ENCODE measurements at places on chromosomes 3 and 15. TPM values are rescaled to one million over a fixed set of nuclear protein-coding genes. Genes with fewer than 3 reads are reported as not detected.

The NUP210 gene
- total RNA-seq = 8.6 TPM

DNA sequence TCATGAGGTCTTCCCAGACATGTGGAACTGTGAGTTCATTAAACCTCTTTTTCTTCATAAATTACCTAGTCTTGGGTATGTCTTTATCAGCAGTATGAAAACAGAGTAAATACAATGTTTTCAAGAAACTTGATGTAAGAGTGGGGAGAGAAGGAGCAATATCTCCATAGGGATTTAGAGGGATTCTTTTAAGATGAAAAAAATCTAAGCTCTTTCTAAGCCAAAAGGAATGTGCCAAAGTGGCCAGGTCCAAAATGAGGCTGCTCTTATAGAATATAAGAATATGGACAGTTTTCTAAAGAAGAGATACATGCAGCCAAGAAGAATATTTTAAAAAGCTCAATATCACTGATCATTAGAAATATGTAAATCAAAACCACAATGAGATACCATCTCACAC is 23.9 kb upstream of the RYK start:
- no peak for DNase-seq

GRCh38 chr3:38542401-38543298 is 46.5 kb downstream of the EXOG start:
- no peak for DNase-seq

DNA sequence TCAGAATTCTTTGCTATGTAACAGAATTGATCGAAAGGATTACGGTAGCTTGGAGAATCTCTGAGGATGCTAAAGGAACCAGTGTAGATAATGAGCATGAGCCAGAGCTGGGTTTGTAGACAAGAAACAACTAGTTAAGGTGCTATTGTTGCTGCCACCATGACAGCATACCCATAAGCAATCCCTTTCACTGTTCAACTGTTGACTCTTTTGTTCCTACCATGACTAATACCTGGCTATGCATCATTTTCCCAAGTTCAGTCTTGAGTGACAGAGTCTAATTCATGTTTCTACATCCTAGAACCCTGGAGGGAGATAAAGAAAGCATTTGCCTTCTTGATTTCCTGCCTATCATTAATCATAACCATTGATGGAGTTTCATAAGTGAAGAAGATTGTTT is 600.3 kb downstream of the OTOL1 start:
- no peak for DNase-seq

The TLNRD1 gene
- 24.2 TPM for total RNA-seq

GRCh38 chr3:173733029-173733652 is 335.6 kb downstream of the NLGN1 start:
- DNase-seq = no peak

DNA sequence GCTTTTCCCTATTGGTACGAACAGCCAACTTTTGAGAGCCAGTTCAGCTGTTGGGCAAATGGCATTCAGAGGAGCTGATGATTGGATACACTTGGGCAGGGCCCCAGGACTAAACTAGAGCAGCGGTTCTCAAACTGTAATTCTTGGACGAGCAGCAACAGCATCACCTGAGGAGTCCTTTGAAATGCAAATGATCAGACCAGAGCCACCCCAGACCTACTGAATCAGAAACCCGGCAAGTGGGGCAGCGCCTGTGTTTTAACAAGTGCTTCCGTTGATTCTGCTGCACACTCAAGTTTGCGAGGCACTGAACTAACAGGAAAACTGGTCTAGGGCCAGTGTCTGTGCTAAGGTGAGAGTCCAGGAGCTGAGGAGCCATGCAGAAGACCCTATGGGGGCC is 239.7 kb downstream of the UACA start:
- DNase-seq = no peak
